ENCODE measurements at places on chromosomes 4 and X. TPM values are rescaled to one million over a fixed set of nuclear protein-coding genes. Genes with fewer than 3 reads are reported as not detected.

DNA sequence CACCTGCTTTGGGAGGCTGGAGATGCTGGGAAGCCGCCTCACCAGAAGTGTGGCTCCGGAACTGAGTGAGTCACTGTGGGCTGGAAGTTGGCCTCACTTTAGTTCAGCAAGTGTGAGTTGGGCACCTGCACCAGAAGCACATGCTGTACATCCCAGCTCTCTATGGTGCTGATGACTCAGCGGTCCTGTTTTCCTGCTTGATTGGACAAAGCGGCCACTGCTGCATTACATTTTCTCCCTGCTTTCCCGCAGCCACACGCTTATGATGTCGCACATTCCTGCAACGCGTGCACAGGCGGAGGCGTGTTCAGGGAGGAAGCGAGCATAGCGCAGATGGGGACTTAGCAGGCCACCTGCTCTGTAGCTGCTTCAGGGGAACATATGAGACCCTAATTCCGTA lies 26.7 kb upstream of the CLDN34 start:
- peak; percentile 85 for DNase-seq

DNA sequence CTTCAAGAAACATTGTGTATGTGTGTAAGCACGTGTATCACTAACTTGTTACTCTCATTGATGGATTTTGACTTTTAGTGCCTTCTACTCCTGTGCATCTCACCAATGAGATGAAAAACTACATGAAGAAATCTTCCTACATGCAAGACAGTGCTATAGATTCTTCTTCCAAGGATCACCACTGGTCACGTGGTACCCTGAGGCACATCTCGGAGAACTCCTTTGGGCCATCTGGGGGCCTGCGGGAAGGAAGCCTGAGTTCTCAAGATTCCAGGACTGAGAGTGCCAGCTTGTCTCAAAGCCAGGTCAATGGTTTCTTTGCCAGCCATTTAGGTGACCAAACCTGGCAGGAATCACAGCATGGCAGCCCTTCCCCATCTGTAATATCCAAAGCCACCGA lies 86.5 kb downstream of the SLC10A6 start:
- DNase-seq: no peak

The NSG1 gene
- total RNA-seq: not detected

The EFNB1 gene
- 142 TPM for total RNA-seq

GRCh38 chr4:39045827-39046221 lies 13.6 kb upstream of the TMEM156 start:
- peak; percentile 22 for DNase-seq

The ITIH6 gene
- total RNA-seq: not detected

The TMEM154 gene
- total RNA-seq: 8.1 TPM

- DNase-seq: no peak
Observed at GRCh38 chrX:124035657-124036056, 74.2 kb downstream of the STAG2 start.

- DNase-seq: no peak
Observed at GRCh38 chr4:1907848-1908525, 36.8 kb downstream of the NSD2 start.

- DNase-seq: peak; percentile 63
Observed at GRCh38 chrX:13198056-13198761, 121.6 kb downstream of the ATXN3L start.

The GPRASP2 gene
- total RNA-seq: 12.1 TPM

DNA sequence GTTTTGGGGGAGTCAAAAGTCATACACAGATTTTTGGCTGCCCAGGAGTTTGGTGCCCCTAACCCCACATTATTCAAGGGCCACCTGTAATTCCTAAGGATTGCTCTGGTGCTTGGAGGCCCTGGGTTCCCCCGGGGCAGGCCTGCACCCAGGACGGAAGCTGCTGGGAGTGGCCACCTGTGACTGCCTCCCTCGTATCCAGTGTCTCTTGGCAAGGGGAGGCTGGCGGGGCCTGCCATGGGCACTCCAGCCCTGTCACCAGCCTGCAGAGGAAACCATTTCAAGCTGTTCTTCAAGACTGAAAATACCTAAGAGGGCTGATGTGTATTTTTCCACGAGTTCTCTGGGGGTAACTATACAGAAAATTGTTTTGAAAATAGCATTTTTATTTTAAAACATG lies 24.5 kb upstream of the GPR78 start:
- no peak for DNase-seq

The CXCR3 gene
- total RNA-seq: not detected

The PROM1 gene
- total RNA-seq: not detected

DNA sequence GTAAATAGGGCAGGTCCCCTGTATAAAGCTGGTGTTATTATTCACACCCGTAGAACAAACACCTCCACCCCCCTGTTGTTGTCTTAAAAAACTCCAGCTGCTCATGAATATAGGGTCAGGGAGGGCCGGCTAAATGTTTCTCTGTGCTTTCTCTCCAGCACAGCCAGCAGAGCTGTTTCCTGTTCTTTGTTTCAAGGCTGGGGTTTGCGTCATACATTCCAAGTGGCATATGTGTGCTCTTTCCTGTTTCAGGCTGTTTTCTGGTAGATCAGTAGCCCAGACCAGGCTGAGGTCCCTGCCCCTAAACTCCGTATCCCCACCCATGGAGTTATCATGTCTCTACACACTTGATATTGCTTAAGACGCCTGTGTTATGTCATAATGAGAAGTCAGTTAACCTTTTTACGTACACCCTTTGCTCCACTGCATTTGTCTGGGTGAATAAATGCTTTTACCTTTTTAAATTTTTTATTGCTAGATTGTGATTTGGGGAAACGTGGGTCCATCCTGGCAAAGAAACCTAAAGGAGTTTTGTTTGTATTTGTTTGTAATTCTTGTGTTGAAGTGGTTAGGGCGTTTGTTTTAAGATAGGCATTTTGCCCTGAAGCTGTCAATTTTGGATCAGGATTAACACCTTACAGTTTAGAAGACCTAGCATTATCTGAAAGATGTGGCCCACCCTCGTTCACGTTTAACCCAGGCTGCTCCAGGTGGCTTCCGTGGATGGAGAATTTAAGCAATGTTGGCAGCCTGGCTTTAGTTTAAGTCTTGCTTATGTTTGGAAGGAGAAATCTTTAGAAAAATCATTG lies 3.3 kb downstream of the KLF3 start:
- DNase-seq: peak; percentile 85

- peak; percentile 36 for DNase-seq
Observed at GRCh38 chr4:10098780-10099160, 17.8 kb downstream of the WDR1 start.

DNA sequence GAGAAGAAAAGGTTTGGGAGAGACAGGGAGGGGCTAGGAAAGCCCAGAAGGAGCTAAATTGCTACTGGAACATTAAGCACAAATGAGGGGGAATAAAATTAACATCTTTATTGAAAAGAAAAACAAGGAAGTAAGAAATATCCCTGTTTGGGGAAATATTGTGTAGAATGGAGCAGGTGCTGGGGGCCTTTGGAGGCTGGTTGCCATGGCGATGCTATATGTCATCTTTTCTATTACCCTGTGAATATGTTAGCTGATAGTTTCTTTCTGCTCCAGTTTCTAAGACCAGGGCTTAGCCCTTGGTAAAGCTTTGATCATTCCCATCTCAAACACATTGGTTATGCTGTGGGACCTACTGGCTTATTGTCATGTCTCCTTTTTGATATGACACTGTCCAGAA lies 28.7 kb downstream of the TMEM31 start:
- DNase-seq: no peak

GRCh38 chr4:110950731-110951130 lies 327.9 kb upstream of the PITX2 start:
- no peak for DNase-seq

Measured in PC-3 (cell line).